Bronchus fibroblast of lung (primary cell): ENCODE measurements at places on chromosomes 1 and 21. TPM values are rescaled to one million over a fixed set of nuclear protein-coding genes. Genes with fewer than 3 reads are reported as not detected.

SPRR3 gene
- total RNA-seq = not detected in 2 replicates

ERICH3 gene
- not detected in 2 replicates for total RNA-seq

BARHL2 gene
- total RNA-seq = not detected in 2 replicates

AMY1C gene
- not detected in 2 replicates for total RNA-seq

SLC22A15 gene
- 0.30 and 0.34 TPM in 2 replicates for total RNA-seq
